ENCODE measurements at places on chromosomes 5 and 9. TPM values are rescaled to one million over a fixed set of nuclear protein-coding genes. Genes with fewer than 3 reads are reported as not detected.

GRCh38 chr5:139392324-139392677 is 2.6 kb upstream of the MZB1 start:
- peak overlapping the region; percentile 47 for H3K4me3 ChIP-seq
- H3K36me3 ChIP-seq: no peaks in the 10 kb centered on the region
- no peak for DNase-seq
- peaks cover 49% of the 10 kb centered on the region for H3K4me1 ChIP-seq
- H3K27me3 ChIP-seq: peaks cover 5% of the 10 kb centered on the region

- no peaks in the 10 kb centered on the region for H3K4me1 ChIP-seq
- H3K27me3 ChIP-seq: no peaks in the 10 kb centered on the region
- DNase-seq: no peak
- no peak overlapping the region for H3K27ac ChIP-seq
- H3K36me3 ChIP-seq: no peaks in the 10 kb centered on the region
These were observed 37.0 kb downstream of the FAF2 start for GRCh38 chr5:176485176-176485575.

DNA sequence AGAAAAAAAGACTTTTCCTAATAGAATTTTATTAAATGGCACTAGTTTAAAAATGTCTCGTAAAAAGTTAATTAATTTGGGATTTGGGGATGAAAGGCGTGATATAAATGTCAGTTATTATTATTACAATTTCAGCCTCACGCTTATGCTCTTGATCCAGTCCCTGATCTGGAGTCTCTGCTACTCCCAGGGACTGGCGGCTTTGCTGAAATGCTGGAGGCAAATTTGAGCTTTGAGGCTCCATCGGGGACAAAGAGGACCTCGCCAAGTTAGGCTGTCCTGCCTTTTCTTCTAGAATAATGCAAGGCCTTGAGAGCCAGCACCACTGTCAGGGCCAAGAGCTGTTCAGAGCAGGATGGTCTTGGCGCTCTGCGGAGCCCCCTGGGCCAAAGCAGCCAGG is 69.7 kb downstream of the ZNF618 start:
- H3K4me3 ChIP-seq: no peak overlapping the region
- H3K27ac ChIP-seq: no peak overlapping the region

- DNase-seq: no peak
- no peak overlapping the region for H3K27ac ChIP-seq
- H3K36me3 ChIP-seq: no peaks in the 10 kb centered on the region
- no peaks in the 10 kb centered on the region for H3K27me3 ChIP-seq
- no peaks in the 10 kb centered on the region for H3K4me1 ChIP-seq
These were observed 5.8 kb upstream of the ZBTB43 start for GRCh38 chr9:126799034-126799433.

GRCh38 chr5:75600535-75600934 is 10.7 kb upstream of the ANKDD1B start:
- H3K27me3 ChIP-seq: no peaks in the 10 kb centered on the region
- no peak for DNase-seq
- H3K27ac ChIP-seq: no peak overlapping the region
- H3K4me3 ChIP-seq: no peak overlapping the region
- no peaks in the 10 kb centered on the region for H3K4me1 ChIP-seq

- H3K4me3 ChIP-seq: no peak overlapping the region
- no peaks in the 10 kb centered on the region for H3K36me3 ChIP-seq
- DNase-seq: peak; percentile 82
- no peak overlapping the region for H3K27ac ChIP-seq
These were observed 43.8 kb downstream of the TRIP13 start for GRCh38 chr5:936149-937144.

DNA sequence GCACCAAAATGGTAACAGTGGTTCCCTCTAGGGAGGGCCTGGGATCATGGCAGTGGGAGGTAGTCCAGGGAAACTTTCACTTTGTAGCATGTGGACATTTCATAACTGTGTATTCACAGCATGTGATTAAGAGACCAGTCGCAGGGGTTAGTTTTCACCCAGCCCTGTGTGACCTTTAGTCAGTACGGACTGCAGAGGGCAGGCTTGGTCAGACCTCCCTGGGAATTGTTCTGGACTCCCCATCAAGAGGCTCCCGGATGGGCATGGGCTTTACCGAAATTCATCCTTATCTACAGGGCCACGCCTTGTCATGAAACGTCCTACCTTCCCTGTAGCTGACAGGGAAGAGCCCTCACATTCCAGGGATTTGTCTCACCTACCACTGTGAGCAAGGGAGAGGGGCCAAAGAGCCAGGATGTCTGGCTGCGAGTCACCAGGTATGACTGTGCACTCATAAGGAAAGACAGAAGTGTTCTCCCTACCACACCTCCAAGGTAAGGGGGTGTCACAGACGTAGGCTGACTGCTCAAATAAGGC is 19.9 kb downstream of the GPX3 start:
- no peak for DNase-seq
- no peak overlapping the region for H3K4me3 ChIP-seq
- no peaks in the 10 kb centered on the region for H3K27me3 ChIP-seq
- H3K36me3 ChIP-seq: no peaks in the 10 kb centered on the region

DNA sequence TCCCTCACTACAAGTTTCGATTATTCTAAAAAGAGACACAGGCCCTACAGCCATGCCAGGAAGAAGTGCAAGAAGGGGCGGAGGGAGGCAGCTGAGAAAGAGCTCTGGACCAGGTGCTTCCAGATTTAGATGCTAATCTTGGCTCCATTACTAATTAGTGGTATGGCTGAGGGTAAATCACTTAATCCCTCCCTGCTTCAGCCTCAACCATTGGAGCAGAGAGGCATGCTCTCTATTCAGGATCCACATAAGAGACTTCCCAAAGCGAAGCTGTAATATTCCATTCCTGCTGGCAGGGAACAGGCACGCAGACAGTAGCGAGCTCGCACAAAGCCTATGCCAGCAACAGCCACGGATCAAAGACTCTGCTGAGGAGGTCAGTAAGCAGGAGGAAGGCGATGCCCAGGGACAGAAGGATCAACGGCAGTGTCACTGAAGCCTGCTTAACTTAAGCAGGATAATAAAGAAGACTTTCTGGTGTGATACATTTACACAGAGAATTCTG is 24.2 kb downstream of the LIFR start:
- H3K4me1 ChIP-seq: peaks cover 22% of the 10 kb centered on the region
- no peak for DNase-seq
- H3K36me3 ChIP-seq: no peaks in the 10 kb centered on the region
- no peak overlapping the region for H3K27ac ChIP-seq

- H3K4me3 ChIP-seq: no peak overlapping the region
- no peaks in the 10 kb centered on the region for H3K36me3 ChIP-seq
- H3K4me1 ChIP-seq: no peaks in the 10 kb centered on the region
- no peak overlapping the region for H3K27ac ChIP-seq
These were observed 848.8 kb downstream of the MAT2B start for GRCh38 chr5:164354139-164354751.

DNA sequence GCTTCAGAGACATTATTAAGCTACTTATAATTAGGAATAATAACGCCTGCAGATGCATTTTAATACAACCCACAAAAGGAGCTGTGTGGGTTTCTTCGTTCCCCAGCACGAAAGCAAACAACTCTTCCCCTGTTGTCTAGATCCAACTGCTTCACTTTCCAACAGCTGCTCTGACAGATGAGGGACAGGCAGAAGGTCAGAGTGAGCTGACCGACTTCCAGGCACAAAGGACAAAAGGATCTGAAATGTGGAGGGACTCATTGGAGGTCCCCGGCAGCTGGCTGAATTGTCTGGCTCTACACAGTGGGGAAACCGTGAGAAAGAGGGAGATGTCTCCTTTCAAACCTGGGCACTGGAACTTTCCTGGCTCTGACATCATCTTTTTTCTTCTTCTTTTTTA is 79.1 kb upstream of the ALDH1B1 start:
- H3K4me1 ChIP-seq: peaks cover 9% of the 10 kb centered on the region
- H3K27me3 ChIP-seq: no peaks in the 10 kb centered on the region

GRCh38 chr9:121359351-121360294 is 10.4 kb downstream of the STOM start:
- H3K4me1 ChIP-seq: peaks cover 77% of the 10 kb centered on the region
- H3K27me3 ChIP-seq: no peaks in the 10 kb centered on the region
- peak overlapping the region; percentile 97 for H3K27ac ChIP-seq
- H3K36me3 ChIP-seq: no peaks in the 10 kb centered on the region

DNA sequence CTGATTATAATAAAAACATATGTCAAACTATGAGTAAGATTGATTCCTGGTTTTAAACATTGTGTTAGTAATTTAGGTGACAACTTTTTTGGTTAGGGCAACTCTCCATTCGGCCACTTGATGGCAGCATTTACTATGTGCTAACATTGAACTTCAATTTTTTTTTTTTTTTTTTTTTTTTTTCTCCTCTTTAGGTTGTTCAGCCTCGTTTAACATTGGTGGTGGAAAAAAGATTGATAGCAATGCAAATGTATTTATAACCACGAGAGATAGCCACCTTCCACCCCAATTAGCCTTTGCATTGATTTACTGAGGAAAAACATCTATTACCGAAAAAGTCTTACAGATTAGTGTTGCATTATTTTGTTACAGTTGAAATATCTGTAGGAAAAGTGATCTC is 159.1 kb downstream of the CSNK1G3 start:
- no peaks in the 10 kb centered on the region for H3K27me3 ChIP-seq
- no peaks in the 10 kb centered on the region for H3K36me3 ChIP-seq

DNA sequence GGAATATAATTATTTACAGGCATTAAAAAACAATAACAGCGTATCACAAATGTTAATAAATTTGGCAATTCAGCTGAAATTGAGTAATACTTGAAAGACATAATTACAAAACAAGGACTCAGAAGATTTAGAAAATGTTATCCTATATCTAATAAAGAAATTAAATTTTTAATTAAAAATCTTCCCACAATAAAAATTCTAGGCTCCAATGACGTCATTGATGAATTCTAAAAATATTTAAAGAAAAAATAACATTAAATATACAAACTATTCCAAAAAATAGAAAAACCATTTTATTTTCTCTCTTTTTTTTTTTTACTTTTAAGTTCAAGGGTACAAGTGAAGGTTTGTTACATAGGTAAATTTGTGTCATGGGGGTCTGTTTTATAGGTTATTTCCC is 161.5 kb downstream of the ADAMTS6 start:
- no peak overlapping the region for H3K4me3 ChIP-seq
- no peaks in the 10 kb centered on the region for H3K36me3 ChIP-seq
- no peak overlapping the region for H3K27ac ChIP-seq
- no peaks in the 10 kb centered on the region for H3K27me3 ChIP-seq
- no peaks in the 10 kb centered on the region for H3K4me1 ChIP-seq

DNA sequence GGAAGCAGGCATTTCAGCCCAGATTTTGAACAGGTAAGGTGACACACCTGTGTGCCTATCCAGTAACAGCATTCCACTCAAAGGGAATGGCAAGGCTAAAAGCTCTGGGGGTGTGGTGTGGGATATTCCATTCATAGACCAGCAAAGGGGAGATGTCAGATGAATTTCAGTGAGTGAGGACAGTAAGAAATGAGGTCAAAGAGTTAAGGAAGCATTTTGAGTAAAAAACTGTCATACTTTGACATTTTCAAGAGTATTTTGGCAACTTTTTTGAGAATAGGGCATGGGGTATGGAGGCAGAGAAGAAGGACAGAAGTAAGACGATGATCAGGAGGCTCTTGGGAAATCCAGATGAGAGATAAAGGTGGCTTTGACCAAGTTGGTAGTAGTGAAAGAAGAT is 2.2 kb upstream of the ELOVL7 start:
- no peak overlapping the region for H3K27ac ChIP-seq
- no peaks in the 10 kb centered on the region for H3K36me3 ChIP-seq
- H3K4me1 ChIP-seq: peaks cover 12% of the 10 kb centered on the region
- DNase-seq: no peak
- H3K27me3 ChIP-seq: no peaks in the 10 kb centered on the region
- no peak overlapping the region for H3K4me3 ChIP-seq

IL4 gene
- total RNA-seq: not detected

DPM2 gene
- total RNA-seq: 17.7 TPM

SLIT3 gene
- 52.8 TPM for total RNA-seq

PTGDS gene
- total RNA-seq: 301 TPM
